Motor neuron (in vitro differentiated cells): ENCODE measurements at places on chromosomes 16 and 17.

GRCh38 chr17:2990396-2990795, 73.0 kb downstream of the OR1D5 start:
- ATAC-seq: no peak

DNA sequence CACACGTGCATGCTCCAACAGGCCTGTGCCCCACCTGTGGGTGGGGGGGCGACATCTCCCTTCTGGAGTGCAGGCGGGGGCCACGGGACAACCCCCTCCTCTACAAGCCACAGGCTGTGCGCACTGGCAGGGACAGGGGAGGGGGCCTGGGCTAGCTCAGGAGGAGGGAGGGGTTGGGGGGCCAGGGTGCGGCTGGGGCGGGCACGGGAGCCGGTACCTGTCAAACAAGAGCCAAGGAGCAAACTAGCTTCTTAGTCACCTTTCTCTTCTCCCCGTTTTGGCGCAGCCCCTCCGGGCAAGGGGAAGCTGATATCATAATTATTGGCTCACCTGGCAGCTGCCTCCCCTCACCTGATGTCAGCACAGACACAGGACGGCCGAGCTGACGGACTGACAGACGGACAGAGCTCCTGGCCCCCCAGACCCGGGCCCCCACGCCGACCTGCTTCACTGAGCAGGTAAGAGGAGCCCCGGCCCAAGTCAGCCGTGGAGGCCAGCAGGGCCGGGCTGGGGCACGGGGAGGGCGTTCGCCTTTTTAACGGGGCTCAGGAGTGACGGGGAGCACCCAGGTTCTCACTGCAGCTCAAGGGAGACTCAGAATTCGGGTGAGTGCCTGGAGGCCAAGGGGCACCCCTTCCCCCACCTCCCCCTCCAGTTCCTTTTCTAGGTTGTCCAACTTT, at the start of gene FOXN1:
FOXN1 (plus strand) TSS at position 363 of the 680 bp plus-strand sequence. CDS start 17,622 bp downstream, outside the sequence.
- ATAC-seq: no peak

DNA sequence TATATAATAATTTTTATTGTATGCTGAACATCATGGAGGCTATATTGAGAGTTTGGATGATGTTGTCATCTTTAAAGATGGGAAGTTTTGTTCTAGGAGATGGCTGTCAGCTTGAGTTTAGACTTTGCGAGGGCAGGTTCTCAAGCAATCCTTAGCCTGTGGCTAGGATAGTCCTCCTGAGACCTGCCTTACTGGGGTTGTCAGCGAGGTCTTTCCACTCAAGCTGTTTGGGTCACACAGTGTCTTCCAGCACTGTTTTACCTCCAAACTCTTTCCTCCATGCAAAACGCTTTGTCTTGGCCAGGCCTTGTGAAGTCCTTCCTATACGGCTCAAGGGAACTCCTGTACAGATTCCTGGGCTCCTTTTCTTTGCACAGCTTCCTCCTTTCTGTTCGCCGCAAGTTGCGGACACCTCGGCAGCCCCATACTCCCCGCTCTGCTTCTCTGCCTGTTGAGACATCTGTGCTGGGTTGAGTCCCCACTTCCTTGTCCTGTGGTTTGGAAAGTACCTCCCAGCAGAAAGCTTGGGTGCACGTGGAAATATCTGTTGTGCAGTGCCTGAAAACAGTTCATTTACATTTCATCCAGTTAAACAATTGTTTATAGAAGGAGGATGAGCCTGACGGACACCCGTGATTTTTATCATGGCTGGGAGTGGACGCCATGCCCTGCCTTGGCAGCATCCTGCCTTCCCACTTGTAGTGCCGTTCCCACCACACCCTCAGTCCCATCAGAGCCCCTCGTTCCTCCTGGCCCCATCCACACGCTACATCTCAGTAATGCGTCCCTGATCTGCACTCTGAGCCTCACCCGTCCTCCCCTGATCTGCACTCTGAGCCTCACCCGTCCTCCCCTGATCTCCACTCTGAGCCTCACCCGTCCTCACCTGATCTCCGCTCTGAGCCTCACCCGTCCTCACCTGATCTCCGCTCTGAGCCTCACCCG, 55.0 kb upstream of the CBFA2T3 start:
- ATAC-seq: no peak

- ATAC-seq: no peak
Measured at GRCh38 chr17:29949696-29950095, 8.3 kb downstream of the EFCAB5 start.

GRCh38 chr16:53913099-53913870, 209.3 kb downstream of the FTO start:
- peak; percentile 49 for ATAC-seq

DNA sequence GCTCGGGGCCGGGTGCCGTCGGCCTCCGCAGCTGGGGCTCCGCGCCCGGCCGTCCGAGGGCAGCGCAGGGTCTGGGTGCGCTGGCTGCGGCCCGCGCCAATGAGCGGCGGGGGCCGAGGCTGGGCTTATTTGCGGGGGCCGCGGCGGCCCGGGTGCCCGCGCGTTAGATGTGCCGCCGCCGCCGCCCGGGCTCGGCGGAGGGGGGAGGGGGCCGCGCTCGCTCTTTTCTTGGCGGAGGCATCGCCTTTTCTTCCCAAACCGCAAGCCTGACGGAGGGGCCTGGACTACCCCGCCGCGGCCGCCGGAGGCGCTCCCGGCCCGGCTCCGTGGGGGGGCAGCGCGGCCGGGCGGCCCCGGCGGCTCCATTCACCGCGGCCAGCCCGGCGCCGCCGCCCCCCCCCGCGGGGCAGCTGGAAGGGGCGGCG, at the start of gene NOTUM:
NOTUM (minus strand) TSS at position 101 of the 425 bp plus-strand sequence. CDS start 278 bp downstream, outside the sequence.
- peak; percentile 39 for ATAC-seq

DNA sequence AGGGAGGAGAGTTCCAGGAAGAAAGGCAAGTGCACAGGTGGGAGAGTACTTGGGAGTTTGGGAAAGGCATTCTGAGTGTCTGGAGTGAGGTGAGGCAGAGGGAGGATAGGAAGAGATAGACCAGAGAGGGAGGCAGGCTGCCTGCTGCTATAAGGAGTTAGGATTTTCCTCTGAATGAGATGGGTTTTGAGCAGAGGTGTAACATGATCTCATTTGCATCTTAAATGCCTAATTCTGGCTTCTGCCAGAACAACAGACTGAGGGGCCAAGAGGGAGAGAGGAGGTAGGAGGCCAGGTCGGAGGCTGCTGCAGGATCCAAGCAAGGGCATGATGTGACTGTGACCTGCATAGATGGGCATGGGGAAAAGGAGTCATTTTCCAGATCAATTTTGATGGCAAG, 31.5 kb upstream of the IRX6 start:
- ATAC-seq: no peak

- peak; percentile 25 for ATAC-seq
Measured at GRCh38 chr17:57986841-57987580, 1.0 kb downstream of the VEZF1 start.

- no peak for ATAC-seq
Measured at GRCh38 chr17:42387661-42388380, 421 bp downstream of the STAT3 start.

GRCh38 chr16:30761427-30761927, 385 bp downstream of the CFAP119 start:
- ATAC-seq: peak; percentile 45

GRCh38 chr16:28495098-28495793, 803 bp downstream of the APOBR start:
- no peak for ATAC-seq

DNA sequence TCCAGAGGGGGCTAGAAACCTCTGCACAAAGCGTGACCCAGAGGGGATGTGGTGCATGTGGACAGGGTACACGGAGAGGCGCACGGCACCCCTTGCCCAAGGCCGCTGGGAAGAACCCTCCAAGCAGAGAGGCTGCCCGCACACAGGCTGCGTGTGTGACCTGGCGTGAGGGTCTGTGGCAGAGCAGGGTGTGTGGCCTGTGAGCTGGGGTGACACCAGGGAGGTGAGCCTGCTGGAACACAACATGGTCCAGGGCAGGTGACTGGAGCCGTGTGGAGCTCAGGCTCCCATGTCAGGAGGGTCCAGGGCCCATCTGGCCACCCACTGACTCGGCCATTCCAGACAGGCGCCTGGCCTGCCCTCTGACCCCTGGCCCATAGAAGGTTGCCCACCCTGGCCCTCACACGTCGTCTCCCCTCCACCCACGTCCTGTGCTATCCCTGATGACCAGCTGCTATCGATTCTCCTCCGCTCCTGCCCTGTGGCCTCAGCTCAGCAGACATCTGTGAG, 14.8 kb upstream of the TMEM204 start:
- ATAC-seq: no peak

- ATAC-seq: peak; percentile 62
Measured at GRCh38 chr17:61294777-61295176, 104.9 kb upstream of the TBX2 start.

- no peak for ATAC-seq
Measured at GRCh38 chr16:57264950-57265371, 19.5 kb downstream of the PLLP start.

DNA sequence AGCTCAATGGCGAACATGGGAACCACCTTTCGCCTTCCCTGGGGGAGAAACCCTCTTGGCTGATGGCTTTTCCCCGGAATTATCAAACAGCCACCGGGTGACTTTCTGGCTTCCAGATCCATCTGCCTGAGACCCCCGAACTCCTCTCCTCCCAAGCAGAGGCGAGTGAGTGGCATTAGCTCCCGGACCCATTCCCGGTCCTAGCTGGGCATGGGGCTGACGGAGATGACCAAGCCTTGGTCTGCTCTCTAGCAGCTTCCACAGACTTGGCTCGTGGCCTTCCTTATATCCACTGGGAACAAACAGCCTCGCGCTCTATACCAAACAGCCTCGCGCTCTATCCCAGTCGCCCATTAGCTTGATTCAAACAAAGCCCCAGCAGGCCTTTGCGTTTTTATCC, 62.4 kb downstream of the CCDC182 start:
- ATAC-seq: no peak

DNA sequence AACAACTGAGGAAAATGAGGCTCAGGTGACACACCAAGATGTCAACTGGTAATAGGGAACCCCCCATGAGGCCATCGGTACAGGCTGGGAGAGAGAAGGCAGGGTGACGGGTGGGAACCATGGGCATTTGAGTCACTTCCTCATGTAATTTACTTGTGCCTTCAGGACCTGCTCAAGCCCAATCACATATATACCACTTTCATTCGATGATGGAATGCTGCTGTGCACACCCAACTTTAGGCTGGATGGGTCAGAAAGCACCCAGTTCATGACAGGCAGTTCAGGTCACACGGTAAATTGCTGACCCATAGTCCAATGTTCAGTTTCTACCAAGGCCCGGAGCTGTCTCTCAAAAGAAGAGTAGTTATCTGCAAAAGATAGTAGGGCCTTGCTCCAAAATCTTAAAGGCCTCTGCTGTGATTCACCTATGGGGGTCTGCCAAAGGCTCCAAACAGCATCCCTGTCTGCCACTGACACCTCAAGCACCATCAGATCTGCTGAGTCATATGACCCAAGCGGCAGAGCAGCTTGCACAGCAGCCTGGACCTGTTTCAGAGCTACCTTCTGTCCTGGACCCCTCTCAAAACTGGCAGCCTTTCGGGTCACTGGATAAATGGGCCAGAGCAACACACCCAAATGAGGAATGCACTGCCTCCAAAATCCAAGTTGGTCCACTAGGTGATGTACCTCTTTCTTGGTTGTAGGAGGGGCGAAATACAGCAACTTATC, 24.7 kb downstream of the ZZEF1 start:
- no peak for ATAC-seq

- no peak for ATAC-seq
Measured at GRCh38 chr16:48607056-48607825, 2.7 kb downstream of the N4BP1 start.

- peak; percentile 91 for ATAC-seq
Measured at GRCh38 chr17:27455914-27456680, at the start of gene KSR1. Gene KSR1, plus strand, starts transcription at chr17:27456448. Its CDS starts 196 bp downstream, at chr17:27456644.

DNA sequence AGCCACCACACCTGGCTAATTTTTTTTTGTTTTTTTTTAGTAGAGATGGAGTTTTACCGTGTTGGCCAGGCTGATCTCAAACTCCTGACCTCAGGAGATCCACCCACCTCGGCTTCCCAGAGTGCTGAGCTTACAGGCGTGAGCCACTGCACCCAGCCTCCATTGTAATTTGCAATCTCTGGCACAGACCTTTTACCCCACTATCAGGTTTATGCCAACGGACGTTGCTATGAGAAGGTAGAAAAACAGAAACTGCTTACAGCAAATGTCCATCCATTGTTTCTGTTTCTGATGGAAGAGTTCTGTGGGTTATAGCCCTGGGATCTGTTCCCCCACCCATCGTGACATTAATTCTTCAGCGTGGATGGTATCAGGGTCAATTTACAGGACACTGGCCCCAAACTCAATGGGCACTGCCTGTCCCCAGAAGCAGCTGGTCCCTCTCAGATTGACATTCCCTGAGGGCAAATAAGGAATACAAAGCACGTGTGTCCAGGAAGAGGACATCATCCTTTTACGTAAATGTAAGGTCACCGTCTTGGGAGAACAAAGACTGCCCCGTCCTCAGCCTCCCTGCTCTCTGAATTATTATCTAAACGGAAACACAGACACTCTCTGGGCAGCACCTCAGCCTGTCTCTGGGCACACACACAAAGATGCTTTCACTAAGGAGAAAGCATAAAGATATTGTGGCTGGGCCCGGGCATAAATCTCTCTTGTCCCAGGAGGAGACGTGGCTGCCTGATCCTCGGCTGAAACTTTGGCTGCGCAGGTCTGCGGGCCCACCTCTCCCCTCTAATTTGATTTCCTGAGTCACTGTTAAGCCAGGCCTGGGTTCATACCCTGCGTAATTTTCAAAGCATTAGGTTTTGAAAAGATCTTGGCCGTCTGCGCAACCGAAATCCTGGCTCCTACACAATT, 5.2 kb downstream of the KCNG4 start:
- ATAC-seq: peak; percentile 81

GRCh38 chr16:35365675-35366074, 1906.3 kb downstream of the TP53TG3F start:
- ATAC-seq: no peak

DNA sequence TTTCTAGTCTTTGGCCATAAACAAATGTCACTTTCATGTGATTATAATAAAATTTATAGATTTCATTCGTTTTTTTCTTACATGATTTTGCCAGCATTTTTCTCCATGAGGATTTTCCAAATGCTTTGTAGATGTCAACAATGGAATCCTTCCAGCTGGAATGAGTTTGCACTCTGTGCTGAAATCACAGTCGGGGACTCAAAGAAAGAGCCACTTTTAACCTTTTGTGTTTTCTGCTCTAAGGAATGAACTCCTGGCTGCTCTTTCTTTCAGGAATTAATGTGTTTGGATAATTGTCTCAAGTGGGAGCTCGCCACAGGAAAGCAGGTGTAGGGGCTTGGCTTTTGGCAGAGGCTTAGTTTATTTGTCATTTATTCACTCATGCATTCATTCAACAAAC, 372.3 kb upstream of the SALL1 start:
- ATAC-seq: no peak

GRCh38 chr16:47375423-47375822, 85.4 kb downstream of the ITFG1 start:
- no peak for ATAC-seq

DNA sequence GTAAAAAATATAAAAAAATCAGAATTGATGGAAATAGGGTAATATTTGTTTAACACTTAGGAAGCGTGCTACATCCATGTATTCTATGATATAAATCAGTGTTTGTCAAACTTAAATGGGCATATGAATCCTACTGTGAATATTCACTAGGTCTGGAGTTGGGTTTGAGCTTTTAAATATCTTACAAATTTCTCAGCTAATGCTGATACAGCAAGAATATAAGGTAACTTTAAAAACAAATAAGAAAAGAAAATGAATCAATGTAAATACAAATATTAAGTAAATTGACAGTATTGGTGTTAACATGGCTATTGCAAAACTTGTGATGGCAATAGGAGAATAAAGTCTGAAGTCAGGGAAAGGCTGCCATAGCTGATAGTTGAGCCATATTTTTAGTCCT, 3.6 kb downstream of the MYH13 start:
- ATAC-seq: no peak
